ENCODE measurements at places on chromosomes 6 and 20.
A peak's percentile ranks its signal among the peaks of the same experiment; 100 is the strongest.

DNA sequence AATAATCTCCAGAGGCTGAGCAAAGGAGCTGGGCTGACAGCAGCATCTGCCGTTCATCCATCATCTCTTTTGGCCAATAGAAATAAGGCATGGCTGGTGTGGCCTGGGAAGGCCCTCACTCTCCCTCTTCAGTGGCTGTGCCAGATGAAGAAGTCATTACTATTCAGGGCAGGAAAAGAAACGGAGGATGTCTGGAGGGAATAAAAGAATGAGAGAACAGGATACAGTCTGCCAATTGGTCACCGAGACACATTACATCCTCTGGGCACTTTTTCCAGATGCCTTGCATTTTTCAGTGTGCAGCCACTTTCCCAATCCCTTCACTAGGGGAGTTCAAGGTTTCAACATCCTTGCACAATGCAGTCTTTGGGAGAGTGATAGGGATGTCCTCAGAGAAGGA, 32.2 kb upstream of the VGLL2 start:
- DNase-seq: no peak

- no peak for DNase-seq
Observed at GRCh38 chr6:122222761-122223160, 176.7 kb upstream of the HSF2 start.

GRCh38 chr20:4445784-4446183, 275.9 kb upstream of the PRND start:
- no peak for DNase-seq

- DNase-seq: peak; percentile 29
Observed at GRCh38 chr6:34110610-34111009, 35.3 kb downstream of the GRM4 start.

DNA sequence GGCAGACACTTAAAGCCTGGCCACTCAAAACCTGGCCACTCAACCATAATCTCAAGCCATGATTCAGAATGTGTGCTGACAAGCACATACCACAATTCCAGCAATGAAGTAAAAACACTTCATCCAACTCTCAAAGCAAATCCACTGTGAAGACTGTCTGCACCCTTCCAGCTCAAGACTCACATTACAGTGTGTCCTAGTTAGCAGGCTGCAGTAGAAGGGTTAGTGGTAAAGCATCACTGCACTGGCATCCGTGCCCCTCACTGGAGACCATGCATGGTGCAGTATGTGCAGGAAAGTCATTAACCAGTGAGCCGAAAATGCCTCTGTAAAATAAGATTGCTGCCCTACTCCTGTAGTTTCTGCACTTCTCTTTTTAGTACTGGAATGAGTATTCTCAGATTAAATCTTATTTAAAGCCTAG, 43.4 kb downstream of the SLC23A2 start:
- DNase-seq: no peak

All from ELF-1 (cell line).